CD4-positive, alpha-beta memory T cell (primary cell): ENCODE measurements at places on chromosomes 1 and 21.

GRCh38 chr1:84719543-84720217, 29.4 kb upstream of the SSX2IP start:
- no peak for DNase-seq

GRCh38 chr1:22860883-22861385, 111.7 kb downstream of the LACTBL1 start:
- no peak for DNase-seq

- DNase-seq, result peak; percentile 47
Observed at GRCh38 chr1:59699227-59699847, 115.4 kb upstream of the HOOK1 start.

- DNase-seq, result no peak
Observed at GRCh38 chr1:244162786-244163530, 111.9 kb downstream of the ZBTB18 start.
